ENCODE measurements at places on chromosomes 5 and 9.

DNA sequence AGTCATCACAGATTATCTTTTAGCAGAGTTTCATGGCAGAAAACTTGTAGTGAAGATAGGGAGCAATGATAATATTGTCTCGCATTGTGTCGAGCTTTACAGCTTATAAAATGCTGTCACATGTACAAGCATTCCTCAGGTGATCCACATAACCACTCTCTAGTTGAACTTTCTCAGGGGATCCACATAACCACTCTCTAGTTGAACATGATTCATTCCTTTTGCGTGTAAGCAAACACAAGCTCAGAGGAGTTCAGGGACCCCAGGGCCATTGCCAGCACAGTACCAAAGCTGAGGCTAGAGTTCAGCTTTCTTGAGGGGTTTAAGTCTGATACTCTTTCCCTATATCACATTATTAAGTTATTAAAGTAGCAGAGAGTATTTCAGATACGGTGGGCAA, 86.7 kb downstream of the CDH6 start:
- no peak for DNase-seq

DNA sequence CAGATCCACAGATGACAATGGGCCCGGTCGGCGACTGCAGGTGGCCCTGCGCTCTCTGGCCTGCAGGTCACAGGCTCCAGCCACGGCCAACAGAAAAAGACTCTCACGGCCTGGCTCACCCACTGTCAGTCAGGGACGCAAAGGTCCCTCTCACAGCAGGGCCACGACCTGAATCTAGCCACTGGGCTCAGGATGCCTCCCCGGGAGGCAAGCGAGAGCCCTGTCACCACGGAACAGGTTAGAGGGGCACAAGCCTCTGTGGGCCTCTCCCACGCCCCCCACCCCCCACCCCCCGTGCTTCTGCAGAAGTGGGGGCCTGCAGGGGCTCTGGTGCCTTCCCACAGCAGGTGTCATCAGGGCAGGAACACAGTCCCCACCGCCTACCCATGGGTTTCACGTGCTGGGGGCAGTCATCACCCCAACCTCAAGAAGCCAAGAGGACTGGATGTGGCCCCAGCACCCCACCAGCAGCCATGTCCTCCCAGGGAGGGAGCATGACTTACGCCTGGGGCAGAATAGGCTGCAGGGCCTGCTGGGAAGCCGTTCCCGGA, 17.3 kb upstream of the EGFL7 start:
- DNase-seq, result no peak

DNA sequence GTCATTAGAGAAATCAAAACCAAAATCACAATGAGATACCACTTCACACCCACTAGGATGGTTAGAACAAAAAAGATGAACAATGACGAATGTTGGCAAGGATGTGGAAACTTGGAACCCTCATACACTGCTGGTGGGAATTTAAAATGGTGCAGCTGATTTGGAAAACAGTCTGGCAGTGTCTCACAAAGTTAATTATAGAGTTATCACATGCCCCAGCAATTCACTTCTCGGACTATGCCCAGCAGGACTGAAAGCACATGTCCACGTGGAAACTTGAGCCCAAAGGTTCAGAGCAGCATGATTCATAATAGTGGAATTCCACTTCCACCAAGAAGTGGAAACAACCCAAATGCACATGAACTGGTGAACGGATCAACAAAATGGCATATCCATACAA, 85.0 kb upstream of the HRH2 start:
- no peak for DNase-seq

DNA sequence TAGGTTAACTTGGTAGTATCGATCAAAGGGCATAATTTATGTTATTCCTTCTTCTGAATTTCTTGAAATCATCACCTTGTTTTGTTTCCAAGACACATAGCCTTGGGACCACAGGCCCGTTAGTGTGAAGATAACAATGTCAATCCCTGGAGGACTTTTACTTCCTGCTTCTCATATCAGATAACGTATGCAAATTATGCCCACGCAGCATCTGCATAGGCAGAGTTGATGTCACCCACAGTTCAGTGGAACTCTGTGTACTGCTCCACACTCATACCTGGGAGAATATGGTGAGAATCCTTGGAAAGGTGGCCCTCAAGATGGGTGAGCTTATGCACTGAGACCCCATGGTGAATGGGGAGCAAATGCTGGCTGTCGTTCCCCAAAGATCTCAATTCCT, 95.0 kb downstream of the CFAP90 start:
- DNase-seq, result no peak

DNA sequence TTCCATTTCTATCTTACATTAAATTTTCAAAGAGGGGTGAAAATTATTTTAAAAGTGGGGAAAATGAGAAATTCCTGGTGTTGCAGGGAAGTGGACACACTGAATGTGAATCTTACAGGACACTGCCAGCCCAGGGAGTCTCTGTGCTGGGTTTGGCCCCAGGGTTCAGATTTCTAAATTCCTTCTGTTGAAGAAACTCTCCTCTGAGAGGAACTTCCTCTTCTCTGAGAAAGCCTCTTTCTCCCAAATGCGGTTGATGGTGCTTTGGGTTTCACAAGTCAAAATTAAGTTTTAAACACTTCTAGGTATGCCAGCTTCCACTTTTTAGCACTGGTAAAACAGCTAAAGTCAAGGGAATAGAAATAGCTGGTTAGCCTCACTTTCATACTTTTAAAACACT, 317.9 kb upstream of the ITGA1 start:
- DNase-seq, result no peak

- DNase-seq, result no peak
Measured at GRCh38 chr5:62600560-62601252, 22.1 kb downstream of the LRRC70 start.

DNA sequence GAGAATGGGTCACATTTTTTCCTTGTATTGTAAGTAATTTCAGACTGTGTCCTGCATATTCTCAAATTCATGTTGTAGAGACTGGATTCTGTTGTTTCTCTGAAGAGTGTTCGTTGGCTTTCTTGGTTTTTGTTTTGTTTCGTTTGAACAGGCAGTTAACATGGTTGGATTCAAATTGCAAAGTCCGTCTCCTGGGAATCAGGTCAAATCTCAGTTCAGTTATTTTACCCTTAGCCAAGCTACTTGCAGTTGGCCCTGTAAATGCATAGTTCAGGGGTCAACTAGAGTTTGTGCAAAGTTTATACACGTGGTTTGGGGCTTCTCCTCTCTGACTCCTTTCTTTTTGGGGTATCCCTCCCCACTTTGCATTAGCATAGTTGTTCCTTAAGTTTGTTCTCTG, 21.7 kb upstream of the FBXW11 start:
- DNase-seq, result no peak

- DNase-seq, result no peak
Measured at GRCh38 chr5:44845777-44846176, 37.0 kb downstream of the MRPS30 start.

GRCh38 chr5:11452852-11453251, 451.4 kb downstream of the CTNND2 start:
- no peak for DNase-seq

GRCh38 chr5:102418531-102418930, 80.3 kb downstream of the SLCO6A1 start:
- DNase-seq, result peak; percentile 8

GRCh38 chr9:16446636-16447035, 423.8 kb downstream of the BNC2 start:
- no peak for DNase-seq

DNA sequence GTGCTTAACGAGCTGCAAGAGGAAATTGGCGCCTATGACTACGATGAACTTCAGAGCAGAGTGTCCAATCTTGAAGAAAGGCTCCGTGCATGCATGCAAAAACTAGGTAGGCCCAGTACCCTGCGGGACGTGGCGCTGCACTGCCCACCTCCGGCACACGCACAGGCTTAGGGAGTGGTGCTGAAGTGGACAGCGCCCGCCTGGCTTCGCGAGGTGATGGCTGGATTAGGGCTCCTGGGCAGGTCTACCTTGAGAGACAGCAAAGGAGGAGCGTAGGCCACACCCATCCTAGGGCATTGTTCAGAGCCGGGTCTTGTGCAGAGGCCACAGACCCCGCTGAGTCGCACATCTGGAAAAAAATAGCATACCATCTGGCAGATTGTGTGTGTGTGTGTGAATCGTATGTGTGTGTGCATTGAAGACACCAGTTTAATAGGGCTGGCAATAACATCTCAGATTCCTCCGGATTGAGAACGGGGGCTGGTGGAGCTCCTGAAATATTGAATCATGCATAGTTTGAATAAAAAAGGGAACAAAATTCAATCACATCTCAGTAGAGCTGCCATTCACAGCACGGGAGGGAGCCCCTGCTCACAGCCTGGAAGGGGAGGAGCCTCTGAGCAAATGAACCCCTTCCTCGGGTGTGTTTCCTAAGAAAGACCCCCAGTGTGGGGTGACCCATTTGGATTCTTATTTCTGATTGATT, 11.1 kb downstream of the OLFM1 start:
- DNase-seq, result peak; percentile 41

DNA sequence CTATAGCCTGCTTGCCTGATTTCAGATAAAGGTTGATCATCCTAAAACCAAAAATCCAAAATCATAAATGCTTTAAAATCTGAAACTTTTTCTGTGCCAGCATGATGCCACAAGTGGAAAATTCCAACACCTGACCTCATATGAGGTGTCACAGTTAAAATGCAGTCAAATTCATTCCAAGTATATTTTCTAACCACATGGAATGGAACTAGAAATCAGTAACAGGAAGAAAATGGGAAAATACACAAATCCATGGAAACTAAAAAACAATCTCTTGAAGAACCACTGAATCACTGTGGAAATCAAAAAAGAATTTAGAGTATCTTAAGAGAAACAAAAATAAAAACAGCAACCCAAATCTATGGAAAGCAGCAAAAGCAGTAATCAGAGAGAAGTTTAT, 297.5 kb upstream of the COX7C start:
- DNase-seq, result no peak

GRCh38 chr9:128689820-128690683, 1.0 kb downstream of the SET start:
- DNase-seq, result no peak

GRCh38 chr9:16705111-16705604, 165.3 kb downstream of the BNC2 start:
- no peak for DNase-seq

GRCh38 chr5:99088309-99088708, 159.5 kb upstream of the CHD1 start:
- DNase-seq, result no peak

DNA sequence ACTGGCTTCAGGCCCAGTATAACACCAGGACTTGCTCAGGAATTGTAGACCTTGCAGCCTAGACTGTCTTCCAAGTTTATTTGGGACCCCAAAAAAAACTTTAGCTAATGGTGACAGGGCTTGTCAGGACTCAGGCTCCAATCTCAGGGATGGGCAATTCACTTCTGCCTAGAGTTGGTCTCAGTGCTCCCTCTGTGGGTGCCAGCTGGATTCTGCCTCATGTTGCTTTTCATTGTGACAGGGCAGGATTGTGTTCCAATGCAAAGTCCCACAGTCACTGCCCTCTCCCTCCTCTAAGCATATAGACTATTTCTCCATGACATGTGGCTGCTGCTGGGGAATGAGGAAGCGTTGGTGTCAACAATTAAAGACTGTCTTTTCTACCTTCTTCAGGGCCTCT, 174.7 kb downstream of the CYLC2 start:
- DNase-seq, result no peak

- DNase-seq, result no peak
Measured at GRCh38 chr5:89270901-89271300, 387.9 kb upstream of the MEF2C start.

- no peak for DNase-seq
Measured at GRCh38 chr9:70588381-70588780, 173.9 kb upstream of the KLF9 start.

- DNase-seq, result no peak
Measured at GRCh38 chr5:134149571-134150303, 27.0 kb downstream of the SKP1 start.

DNA sequence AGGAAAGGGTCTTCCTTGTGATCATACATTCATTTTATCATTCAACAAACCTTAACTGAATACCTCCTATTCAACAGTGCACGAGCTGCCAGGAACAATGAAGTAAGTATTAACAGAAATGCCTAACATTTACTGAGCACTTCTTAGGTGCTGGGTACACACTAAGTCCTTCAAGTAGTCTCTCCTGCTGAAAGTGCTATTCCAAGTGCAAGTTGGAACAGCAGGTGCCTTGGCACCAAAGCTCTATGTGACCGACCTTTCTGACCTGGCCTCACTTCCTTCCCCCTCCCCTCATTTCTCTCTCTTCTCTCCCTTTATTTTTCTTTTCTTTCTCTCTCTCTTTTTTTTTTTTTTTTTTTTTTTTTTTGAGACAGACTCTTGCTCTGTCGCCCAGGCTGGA, 94.5 kb downstream of the GRIA1 start:
- no peak for DNase-seq

DNA sequence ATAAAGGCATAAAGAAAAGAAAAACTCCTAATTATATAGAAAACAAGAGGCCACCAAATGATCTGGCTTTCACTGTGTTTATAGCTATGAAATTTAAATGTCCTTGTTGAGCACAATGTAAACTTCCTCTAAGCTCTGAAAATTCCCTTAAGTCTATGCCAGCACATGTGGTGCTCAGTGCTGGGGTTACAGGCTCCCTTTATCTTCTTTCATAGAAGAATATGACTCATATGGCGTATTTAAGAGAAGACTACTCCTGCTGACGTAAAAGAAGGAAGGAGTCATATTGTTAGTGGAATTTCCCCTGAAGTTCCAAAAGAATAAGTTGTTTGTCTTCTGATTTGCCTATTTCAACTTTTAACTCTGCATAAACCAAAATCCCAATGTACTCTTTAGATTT, 30.4 kb downstream of the RNF145 start:
- no peak for DNase-seq

DNA sequence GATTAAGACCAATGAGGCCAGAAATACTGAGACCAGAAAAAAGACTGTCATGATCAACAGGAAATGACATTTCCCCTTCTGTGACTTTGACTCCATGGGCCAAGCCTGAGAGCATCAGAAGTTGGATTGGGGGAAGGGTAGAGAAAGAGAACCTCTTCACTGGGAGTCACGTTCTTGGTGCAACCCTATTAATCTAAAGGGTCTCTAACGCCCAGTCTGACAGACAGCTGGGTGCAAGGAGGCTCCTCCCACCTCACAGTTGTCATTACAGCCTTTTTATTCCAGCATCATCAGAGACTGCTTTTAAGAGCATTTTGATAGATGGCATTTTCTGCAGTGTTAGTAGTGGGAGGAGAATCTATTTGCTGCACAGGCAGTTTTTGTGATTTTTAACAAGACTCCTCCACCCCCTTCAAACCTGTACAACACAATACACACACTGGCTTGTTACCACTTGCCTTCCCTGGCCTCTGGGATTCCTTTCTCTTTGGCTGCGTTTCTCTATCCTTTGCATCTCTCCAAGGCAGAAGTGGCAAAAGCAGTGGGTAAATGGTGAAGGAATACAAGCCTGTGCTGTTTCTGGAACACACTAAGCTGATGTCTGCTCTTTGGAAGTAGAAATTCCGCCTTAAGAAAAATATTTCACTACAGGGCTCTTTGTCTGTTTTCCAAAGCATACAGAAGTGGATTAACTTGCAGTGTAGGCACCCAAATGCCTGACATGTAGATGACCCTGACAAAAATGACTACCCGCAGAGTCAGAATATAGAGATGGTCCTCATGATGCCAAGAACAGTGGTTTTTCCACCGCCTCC, 310.4 kb upstream of the ZNF608 start:
- DNase-seq, result no peak

GRCh38 chr5:59923465-59923864, 29.9 kb upstream of the PDE4D start:
- DNase-seq, result no peak
